ENCODE measurements at places on chromosomes 3 and 15.

DNA sequence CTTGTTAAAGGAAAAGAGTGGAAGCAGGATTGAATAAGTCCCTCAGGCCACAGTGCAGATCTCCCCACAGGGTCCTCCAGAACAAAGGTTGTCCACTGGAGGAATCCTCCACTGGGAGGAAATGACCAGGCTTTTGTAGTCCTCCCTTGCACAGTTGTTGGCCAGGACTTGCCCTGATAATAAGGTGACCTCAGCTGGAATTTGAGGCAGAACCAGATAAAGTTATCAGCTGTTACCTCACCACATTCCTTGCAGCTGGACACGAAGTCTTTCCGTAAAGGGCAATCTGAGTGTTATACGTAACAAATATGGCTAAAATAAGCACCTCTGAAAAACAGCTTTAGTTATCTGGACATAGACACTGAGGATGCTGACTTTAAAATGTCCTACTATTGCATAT is 83.5 kb upstream of the NAALADL2 start:
- no peak for DNase-seq

DNA sequence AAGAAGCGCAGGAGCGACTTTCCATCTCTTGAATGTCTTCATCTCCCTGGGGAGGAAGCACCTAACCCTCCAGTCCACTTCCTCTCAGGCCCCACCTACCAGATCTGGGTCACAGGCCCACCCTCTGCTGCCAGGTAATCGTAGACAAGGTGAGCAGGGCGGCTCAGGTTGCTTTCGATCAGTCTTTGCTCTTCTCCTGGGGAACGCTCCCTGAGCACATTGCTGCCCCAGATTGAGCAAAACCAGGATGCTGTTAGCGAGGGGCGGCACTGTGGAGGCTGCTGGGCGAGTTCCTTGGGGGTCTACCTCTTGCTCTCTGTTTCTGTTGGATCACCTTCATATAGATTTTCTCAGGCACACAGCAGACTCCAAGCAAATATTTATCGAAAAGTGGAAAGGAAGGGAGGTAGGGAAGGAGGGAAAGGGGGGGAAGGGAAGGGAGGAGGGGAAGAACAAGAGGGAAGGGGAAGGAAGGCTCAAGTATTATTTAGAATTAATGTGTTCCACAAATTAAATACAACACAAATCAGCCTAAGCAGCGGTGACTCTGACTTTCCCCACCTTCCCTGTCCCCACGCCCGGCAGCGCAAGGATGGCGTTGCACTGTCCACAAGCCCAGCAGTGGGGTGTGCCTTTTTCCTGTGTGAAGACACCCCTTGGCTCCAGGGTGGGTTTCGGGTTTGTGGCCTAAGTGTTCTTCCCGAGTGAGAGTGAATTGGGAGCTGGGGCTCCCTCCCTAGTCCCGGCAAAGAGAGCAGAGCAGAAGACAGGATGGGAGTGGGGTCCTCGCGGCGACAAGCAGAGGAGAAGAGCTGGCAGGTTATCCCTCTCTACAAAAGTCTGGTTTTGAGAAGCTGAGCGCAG is 6.1 kb upstream of the PCSK6 start:
- no peak for DNase-seq

DNA sequence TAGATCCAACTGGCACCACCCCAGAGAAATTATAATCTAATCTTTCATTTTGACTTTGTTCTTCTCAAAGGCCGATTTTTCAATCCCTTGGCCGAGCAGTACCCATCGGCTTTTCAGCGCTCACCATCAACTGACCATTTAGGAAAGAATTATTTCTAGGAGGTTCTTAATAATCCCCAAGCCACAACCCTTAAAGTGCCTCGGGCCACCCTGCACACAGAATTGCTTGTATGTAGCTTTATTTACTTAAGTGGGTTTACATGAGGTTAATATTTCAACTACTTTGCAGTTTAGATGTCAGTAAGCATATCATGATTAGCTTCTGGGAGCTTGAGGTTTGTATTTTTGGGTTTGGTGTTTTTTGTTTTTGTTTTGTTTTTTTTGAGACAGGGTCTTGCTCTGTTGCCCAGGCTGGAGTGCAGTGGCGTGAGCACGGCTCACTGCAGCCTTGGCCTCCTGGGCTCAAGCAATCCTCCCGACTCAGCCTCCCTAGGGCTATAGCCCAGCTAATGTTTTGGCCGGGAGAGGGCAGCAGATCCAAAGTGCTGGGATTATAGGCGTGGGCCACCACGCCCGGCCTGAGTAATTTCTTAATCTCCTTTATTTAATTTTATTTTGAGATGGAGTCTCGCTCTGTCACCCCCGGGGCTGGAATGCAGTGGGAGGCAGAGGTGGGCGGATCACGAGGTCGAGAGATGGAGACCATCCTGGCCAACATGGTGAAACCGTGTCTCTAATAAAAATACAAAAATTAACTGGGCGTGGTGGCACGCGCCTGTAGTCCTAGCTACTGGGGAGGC is 801 bp upstream of the CDAN1 start:
- DNase-seq: no peak

DNA sequence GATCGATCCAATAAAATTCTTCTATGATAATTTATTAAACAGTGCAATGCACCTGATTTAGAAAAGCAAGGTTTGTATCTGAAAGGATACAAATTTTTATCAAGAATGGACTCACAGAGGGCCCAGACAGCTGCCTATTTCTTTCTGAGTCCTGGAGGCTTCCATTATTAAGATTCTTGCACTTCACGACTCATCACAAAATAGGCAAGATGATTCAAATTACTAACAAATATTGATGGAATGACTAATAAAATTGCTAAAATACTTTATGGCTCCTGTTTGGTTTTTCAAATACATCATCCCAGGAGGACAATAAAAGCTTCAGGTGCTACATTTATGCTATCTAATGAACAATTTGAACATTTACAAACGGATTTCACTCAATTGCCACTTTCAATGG is 483.0 kb upstream of the AGTR1 start:
- no peak for DNase-seq

DNA sequence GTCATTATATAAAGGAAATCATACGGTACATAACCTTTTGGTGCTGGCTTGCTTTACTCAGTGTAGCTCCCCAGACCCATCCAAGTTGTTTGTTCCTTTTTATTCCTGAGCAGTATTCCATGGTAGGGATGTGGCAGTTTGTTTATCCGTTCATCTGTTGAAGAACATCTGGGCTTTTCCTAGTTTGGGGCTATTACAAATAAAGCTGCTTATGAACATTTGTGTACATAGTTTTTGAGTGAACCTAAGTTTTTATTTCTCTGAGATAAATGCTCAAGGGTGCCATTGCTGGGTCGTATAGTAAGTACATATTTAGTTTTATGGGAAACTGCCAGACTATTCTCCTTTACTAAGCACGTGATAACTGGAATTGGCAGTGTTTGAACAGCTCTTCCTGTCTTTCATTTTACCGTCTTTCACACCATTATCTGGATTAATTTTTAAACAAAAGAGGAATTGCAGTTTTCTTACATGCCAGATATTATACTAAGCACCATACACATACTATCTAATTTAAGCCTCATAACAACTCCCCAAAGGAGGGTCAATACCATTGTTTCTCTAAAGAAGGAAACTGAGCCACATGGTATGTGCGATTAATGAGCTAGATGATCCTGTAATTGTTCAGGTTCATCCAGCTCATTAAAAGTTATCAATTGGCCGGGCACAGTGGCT is 85.6 kb downstream of the PTPRG start:
- no peak for DNase-seq

DNA sequence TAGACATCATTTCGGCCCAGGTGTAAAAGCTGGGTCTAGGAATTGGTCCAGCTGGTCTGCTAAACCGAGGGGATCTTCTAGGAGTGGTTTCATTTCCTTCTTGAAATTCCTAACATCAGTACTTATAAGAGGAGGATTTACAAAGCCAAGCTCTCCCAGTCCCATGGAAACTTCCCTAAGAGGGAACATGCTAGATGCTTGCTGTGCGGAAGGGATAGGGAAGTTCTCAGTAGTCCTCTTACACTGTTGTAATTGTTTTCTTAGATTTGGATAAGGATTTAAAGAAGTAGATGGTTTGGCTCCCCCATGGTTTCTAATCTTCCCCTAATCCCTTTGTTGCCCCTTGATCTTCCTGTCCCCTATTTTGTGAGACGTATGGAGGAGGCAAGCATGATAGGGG is 89.7 kb upstream of the XCR1 start:
- no peak for DNase-seq

DNA sequence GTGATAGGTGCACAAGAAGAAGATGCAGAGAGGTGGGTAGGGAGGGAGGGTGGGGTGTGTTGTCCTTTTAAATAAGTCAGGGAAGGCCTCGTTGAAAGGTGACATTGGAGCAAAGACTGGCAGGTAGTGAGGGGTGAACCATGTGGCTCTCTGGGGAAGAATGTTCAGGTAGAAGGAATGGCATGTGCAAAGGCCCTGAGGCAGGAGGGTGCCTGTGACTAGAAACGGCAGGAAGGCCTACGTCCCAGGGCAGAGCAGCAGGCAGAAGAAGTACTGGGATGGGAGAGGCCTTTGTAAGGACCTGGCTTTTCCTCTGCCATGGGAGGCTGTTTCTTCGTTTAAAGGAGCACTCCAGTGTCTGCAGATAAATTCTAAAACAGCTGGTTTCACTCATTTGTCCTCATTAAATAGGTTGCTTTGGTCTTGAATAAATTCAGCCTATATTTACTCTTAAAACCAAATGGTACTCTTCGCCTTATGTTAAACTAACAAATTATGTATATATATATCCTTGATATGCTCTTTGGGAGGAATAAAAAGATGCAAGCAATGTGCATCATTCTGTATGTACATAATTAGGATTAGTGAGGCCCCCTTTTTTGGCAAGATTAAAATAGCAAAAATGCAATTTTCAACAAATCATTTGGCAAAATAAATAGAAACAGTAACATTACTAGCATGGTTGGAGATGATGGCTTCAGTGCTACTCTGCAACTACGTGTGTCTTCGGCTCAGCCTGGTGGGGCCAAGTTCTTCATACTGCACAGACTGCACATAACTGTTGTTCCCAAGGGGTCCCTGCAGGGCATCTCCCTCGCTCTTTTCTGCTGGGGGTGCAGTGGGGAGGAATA is 151.4 kb downstream of the KLF13 start:
- no peak for DNase-seq

DNA sequence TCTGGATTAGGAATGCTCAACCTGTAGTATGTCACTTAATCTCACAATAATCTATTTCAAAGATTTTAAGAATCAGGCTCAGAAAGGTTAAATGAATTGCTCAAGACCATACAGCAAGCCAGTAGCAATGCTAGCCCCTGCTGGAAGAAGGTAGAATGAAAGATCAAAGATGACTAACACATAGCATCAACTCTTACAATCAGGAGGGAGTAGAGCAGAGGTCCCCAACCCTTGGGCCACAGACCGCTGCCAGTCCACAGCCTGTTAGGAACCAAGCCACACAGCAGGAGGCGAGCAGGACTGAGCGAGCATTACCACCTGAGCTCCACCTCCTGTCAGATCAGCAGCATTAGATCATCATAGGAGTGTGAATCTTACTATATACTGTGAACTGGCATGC is 15.5 kb upstream of the GATM start:
- DNase-seq: no peak

DNA sequence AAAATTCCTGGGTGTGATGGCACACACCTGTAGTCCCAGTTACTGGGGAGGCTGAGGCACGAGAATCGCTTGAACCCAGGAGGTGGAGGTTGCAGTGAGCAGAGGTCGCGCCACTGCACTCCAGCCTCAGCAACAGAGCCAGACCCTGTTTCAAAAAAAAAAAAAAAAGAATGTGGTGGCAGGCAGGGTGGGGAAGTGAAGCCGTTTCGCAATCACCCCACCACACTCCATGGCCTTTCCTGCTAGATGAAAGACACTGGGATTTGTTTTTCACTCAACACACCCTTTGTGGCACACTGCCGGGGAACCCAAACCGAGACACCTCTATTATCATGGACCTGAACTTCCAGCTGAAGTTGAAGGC is 172.4 kb upstream of the IQSEC1 start:
- DNase-seq: no peak

- no peak for DNase-seq
Observed at GRCh38 chr3:69882560-69882959, 117.0 kb upstream of the SAMMSON start.

- DNase-seq: no peak
Observed at GRCh38 chr15:35260941-35261340, 175.8 kb upstream of the NANOGP8 start.

GRCh38 chr3:114078126-114078525 is 21.6 kb downstream of the QTRT2 start:
- no peak for DNase-seq

DNA sequence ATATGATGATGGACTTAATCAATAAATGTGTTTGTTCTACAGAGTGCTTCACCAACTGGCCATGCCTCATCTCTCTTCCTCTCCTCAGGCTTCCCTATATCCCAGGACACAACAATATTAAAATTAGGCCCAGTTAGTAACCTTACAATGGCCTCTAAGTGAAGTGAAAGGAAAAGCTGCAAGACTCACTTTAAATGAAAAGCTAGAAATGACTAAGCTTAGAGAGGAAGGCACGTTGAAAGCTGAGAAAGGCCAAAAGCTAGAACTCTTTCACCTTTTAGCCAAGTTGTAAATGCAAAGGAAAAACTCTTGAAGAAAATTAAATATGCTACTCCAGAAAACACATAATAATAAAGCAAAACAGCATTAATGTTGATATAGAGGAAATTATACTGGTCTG is 1010.3 kb downstream of the NAALADL2 start:
- no peak for DNase-seq

DNA sequence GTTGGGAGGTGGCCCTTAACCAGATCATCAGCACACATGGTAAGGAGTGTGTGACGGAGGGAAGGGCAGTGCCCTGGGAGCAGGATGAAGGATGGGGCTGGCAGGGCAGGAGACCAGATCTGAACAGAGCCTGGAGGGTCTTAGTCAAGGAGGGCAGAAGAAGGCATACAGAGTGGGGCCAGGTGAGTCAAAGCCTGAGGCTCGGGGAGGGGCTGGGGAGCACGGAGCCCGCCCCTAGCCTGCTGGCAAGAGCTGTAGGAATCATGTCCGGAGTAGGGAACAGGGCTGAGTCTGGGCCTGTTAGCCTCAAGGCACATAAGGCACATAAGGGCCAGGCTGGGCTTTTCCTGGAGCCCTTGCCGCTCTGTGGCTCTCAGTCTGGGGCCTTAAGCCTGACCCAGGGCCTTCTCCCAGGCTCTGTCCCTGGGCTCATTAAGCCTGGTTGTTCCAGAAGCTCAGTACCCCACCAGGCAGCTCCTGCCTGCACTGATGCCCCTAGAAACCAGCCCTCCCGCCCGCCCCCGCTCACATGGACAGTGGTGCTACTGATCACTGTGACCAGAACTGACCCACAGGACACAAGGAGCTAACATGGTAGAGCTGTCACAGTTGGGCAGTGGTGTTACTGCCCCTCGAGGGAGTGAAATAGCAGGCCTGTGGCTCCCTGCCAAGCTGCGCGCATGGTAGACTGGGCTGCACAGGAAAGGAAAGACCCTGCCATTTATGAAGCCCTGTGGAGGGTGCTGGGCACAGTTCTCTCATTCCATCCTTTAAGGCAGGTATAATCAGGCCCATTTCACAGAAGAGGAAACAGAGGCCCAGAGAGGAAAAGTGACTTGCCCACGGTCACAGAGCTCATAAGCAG is 14.6 kb downstream of the ISG20 start:
- DNase-seq: no peak
